ENCODE measurements at places on chromosomes 6 and 20.
A peak's percentile ranks its signal among the peaks of the same experiment; 100 is the strongest.

GRCh38 chr6:89711801-89712200, 73.3 kb upstream of the LYRM2 start:
- no peak for DNase-seq

- DNase-seq, result no peak
Observed at GRCh38 chr20:9374072-9374471, 140.3 kb upstream of the LAMP5 start.

- no peak for DNase-seq
Observed at GRCh38 chr6:46491628-46492547, 639 bp upstream of the RCAN2 start.

- no peak for DNase-seq
Observed at GRCh38 chr6:44224965-44225305, 1.5 kb downstream of the SLC29A1 start.

GRCh38 chr6:122476131-122476530, 4.5 kb upstream of the SERINC1 start:
- no peak for DNase-seq

- DNase-seq, result peak; percentile 36
Observed at GRCh38 chr6:125791151-125791819, 525 bp downstream of the NCOA7 start.

DNA sequence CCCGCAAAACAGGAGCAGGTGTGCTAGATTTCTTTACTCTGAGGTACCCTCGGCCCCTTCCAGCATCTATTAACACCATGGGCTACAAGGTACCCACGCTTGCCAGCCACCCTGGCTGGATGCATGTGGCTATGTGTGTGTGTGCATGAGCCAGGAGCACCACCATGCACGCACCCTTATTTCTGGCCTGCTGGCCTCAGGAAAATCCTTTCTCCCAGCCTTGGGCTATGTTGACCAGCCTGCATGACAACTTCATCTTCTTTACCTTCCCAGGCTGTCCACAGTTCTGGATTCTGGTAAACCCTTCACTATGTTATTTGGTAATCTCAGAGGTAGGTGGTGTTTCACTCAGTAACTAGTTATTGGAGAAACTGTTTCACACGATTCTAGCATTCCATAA, 40.4 kb downstream of the GPR6 start:
- no peak for DNase-seq

- DNase-seq, result no peak
Observed at GRCh38 chr20:1813101-1813529, 82.1 kb upstream of the SIRPA start.

- no peak for DNase-seq
Observed at GRCh38 chr6:97687916-97688315, 404.9 kb upstream of the MMS22L start.

DNA sequence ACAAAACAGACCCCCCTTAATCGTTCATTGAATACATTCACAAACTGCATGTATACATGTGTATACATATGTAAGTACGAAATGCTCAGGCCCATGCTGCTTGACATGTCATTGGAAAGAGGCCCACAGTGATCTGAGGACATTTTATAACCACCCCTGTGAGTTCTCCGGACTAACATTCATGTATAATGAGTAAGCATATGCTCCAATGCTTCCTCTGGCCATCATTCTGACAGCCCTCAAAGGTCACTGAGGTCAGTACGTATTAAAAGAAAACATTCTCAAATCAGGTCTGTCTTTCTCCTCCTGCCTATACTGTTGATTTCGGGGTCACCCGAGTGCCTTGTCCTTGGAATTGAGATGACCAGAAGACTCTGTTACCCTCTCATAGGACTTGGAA, 54.9 kb downstream of the TENT5A start:
- DNase-seq, result no peak

DNA sequence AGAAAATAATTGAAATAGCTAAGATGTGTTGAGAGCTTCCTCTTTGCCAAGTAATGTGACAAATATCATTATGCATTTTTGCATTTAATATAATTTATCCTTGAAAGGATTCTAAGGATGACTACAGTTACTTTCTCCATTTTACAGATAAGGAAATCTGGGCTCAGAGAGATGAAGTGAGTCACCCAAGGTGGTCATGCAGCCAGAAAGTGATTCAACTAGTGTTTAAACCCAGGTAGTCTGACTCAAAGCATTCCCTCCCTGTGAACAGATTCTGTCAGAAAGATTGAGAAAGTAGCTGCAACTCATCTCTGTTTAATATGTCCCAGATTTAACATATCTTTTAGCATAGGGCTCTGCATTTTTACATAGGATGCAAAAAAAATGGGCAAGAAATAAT, 28.1 kb downstream of the NRSN1 start:
- DNase-seq, result no peak

- no peak for DNase-seq
Observed at GRCh38 chr6:12017263-12017662, 5.2 kb downstream of the HIVEP1 start.

GRCh38 chr6:33278810-33279209, 1.9 kb downstream of the B3GALT4 start:
- no peak for DNase-seq

GRCh38 chr6:34227761-34228421, 8.8 kb upstream of the HMGA1 start:
- DNase-seq, result no peak

DNA sequence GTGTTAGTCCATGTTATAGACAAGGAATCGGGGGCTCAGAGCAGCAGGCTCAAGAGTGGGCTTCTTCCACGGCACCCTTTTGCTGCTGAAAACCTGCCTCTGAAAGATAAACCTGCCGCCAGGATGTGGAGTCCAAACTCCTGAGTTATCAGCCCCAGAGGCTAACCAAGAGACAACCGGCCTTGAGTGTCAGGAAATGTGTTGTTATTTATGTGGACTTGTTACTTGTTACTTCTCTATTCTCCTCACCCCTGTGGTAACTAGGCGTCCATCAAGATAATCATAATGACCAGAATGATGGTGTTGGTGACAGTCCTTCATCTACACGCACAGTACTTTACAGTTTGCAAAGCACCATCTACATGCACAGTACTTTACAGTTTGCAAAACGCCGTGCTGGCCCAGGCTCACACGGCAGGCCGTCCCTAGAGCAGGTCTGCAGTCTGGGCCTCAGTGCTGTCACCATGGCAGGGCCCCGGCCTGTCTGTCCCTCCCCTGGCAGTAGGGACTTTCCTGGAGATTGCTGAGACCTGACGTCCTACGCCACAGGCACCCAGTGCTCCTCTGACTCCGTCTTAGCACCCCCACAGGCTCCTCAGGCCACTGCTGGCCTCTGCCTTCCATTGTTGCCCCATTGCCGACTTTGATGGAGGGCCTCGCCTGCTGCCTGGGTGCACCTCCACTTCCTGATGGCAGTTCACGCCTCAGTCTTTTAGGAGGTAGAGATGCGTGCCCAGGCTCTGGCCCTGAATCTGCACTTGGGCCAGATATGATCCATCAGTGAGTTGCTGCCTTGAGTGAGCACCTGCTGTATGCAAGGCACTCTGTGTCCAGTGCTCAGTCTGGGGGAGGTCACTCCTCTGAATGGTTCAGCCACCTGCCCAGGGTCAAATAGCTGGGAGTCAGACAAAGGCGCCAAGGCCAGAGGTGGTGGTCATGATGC, 9.1 kb upstream of the BPIFB4 start:
- DNase-seq, result no peak

DNA sequence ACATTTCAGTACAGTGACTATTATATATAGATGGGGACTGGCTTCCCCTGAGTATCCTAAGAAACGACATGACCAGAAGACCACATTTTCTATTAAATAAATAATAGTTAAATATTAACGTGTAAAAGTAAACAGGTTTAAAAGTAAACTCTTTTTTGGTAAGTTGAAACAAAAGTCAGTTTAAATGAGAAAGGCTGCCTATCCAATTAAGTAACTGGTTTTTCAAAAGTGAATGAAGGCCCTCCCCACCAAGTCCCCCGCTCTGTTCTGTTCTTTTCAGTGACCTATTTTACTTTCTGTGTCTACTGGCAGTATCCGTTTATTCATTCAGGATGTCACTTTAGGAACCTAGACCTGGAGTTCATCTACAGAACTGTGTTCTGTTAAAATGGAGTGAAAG, 32.0 kb downstream of the QKI start:
- DNase-seq, result no peak

DNA sequence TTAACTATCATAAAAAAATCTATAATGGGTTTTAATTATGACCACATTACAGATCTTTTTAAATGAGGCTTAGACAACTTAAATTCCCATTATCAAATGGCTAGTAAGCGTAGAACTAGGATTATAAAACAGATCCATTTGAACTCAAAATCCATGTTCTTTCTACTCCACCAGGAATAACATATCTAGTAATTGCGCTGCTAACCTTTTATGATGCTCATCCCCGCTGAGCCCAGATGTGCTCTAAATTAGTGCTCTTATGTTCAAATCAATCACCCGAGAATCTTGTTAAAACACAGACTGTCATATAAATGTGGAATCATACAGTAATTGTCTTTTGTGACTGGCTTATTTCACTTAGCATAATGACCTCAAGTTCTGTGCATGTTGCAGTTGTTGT, 903.1 kb downstream of the PHF3 start:
- no peak for DNase-seq
